Renal pelvis (tissue), 12 donors: ENCODE measurements at places on chromosomes 12 and 14.

GRCh38 chr12:104604995-104605675 lies 148.4 kb downstream of the CHST11 start:
- DNase-seq: no peak

DNA sequence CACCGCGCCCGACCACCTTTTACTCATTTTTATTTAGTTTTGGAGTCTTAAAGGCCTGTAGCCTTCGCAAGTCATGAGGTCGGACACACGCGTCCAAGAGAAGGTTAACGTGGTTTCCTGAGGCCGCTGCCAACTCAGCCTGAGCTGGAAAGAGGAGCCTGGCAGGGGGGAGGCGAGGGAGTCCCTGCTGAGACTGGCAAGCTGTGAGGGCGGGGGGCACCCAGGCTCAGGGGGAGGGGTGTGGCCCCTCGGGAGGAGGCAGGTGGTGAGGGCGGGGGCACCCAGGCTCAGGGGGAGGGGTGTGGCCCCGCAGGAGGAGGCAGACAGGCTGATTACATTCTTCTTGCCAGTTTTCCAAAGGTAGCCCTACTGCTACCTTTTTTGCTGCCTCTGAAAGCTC lies 143.2 kb downstream of the PIWIL1 start:
- no peak for DNase-seq

GRCh38 chr14:68734231-68734732 lies 58.6 kb downstream of the ZFP36L1 start:
- DNase-seq: no peak

- no peak for DNase-seq
These were observed 12.2 kb upstream of the MYH7 start for GRCh38 chr14:23447361-23448350.

GRCh38 chr14:71430678-71431376 lies 501.4 kb upstream of the RGS6 start:
- DNase-seq: no peak

GRCh38 chr14:64218344-64219240 lies 75.6 kb downstream of the ESR2 start:
- no peak for DNase-seq

DNA sequence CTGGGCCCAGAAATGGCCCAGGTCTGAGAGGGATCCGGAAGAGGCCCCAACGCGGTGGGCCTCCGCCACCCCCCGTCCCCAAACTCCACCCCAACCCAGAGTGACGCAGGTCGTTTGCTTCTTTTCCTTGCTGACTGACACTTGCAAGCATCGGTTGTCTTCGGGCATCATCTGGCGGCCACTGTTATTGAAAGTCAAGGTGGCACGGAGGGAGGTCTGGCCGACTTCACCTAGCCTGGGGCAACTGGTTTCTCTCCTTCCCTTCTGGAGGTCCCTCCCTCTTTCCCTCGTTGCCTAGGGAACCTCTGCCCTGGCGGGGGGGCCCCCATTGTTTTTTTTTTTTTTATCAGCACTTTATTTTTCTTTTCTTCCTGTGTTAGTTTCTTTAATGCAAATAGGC lies 241.8 kb downstream of the ALG10 start:
- DNase-seq: no peak

DNA sequence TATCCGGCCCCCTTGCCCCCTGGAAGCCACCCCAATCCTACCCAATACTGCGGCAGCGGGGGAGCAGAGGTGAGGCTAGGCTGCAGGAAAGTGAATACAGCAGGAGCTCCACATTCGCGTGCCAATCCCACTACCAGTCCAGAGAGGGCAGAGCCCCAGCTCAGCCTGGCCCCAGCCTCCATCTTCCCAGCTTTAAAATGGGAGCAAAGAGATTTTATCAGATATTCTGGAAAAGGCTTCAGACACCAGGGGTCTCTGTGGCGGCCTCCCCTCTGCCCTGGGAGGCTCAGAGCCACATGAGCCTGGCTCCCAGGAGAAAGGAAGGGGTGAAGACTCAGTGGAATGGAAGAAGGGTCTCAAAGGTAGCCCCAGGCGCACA lies 72.7 kb downstream of the NCOR2 start:
- no peak for DNase-seq

GRCh38 chr12:62738105-62738504 lies 196.8 kb downstream of the PPM1H start:
- DNase-seq: no peak

DNA sequence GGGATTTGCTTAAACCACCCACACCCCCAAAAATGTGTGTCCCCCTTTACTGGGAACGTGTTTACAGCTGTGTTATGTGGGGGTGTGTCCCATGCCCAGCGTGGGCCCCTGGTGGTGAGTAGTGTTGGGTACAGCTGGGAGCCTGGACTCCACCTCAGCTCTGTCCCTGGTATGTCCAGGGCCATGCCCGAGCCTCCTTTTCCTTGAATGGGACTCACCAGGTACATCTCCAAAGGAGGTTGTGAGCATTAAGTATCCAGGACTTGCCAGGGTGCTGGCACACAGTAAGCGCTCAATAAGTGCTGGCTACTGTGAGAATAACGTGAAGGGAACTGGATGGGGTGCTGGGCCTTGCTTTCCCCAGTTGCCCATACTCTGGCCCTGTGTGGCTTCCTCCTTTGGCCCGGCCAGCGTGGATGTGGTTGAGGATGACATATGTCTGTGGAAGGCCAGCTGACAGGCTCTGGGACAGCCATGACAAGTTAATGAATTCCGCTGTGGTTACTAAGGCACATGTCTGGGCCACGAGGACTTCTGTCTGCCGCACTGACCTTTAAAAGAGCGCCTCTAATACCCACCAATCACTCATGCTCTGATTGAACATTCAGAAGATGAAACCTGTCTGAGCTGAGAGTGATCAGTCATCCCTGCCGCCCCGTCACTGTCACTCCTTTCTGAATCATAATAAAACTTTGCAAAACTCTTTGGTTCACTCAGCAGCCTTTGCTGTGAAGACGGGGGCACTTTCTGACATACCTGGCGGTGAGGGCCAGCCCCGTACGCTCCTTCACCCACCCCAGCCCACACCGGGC lies 74.7 kb downstream of the DIO3 start:
- DNase-seq: no peak

- no peak for DNase-seq
These were observed 451.4 kb upstream of the PDE3A start for GRCh38 chr12:19916974-19917373.

GRCh38 chr14:96422992-96423391 lies 31.1 kb downstream of the AK7 start:
- no peak for DNase-seq

DNA sequence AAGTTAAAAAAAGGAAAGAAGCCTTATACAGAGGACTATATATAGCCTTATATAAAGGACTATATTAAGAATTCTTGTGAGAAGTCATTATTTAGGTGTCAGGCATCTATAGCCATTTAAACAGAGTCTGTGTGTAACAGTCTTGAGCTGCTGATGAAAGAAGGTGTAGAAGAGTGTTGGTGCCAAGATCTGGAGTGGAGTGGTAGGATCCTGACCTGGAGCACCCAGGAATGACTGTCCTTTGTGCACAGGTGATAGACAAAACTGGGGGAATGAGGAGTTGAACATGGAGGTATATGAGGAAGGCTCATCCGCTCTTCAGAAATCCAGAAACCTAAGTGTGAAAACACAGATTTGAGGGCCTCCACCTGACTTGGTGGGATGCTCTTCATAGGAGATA lies 747.3 kb downstream of the NRXN3 start:
- no peak for DNase-seq

DNA sequence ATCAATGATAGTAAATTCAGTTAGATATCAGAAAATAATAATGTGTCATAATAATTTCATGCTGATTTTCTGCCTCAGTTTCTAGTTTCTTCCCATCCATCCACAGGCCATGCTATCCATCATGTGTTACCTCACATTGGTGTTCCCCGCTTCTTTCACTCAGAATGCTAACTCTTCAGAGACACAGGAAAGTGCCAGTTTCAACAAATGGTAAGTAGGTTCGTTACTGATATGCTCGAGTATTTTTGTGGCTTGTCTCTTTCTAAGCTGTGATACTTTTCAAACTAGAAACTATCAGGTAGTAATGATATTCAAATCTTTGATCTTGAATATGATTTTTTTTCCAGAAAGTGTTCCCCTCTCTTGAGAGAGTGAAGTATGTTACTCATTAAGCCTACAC lies 1.5 kb downstream of the KLRB1 start:
- no peak for DNase-seq

DNA sequence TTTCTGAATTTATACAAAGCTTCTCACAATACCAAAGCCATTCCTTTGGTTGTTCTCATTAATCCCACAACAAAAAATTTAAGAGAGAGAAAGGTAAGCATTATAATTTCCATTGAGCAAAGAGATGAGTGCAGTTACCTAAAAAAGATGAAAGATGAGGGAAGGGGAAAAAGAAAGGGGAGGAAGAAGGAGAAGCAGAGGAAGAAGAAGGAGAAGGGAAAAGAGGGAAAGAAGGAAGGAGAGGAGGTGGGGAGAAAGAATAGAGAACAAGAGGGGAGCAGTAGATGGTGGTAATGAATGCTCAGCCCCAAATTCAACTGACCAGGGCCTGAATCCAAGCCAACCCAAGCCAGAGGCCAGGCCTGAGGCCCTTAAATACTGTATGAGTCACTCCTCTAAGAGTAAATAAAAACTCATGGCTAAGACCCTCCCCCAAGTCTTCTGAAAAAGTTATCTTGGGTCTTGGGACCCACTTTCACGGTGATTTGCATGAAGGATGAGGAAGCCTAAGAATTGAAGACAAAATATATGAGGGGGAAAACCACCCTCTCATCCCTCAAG lies 144.6 kb downstream of the ITPR2 start:
- DNase-seq: no peak

DNA sequence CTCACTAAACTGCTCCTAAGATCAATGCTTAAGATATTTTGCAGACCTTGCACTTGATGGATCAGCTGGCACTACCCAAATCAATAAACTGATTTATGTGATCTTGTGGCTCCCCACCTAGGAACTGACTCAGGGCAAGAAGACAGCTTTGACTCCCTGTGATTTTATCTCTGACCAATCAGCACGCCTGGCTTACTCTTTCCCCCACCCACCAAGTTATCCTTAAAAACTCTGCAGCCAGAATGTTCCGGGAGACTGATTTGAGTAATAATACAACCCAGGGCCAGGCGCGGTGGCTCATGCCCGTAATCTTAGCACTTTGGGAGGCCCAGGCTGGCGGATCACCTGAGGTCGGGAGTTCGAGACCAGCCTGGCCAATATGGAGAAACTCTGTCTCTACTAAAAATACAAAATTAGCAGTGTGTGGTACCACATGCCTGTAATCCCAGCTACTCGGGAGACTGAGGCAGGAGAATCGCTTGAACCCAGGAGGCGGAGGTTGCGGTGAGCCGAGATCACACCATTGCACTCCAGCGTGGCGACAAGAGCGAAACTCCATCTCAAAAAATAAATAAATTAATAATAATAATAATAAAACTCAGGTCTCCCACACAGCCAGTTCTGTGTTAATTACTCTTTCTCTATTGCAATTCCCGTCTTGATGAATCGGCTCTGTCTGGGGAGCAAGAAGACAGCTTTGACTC lies 12.0 kb downstream of the MORN3 start:
- no peak for DNase-seq

GRCh38 chr12:52331833-52332232 lies 10.6 kb upstream of the KRT83 start:
- no peak for DNase-seq

DNA sequence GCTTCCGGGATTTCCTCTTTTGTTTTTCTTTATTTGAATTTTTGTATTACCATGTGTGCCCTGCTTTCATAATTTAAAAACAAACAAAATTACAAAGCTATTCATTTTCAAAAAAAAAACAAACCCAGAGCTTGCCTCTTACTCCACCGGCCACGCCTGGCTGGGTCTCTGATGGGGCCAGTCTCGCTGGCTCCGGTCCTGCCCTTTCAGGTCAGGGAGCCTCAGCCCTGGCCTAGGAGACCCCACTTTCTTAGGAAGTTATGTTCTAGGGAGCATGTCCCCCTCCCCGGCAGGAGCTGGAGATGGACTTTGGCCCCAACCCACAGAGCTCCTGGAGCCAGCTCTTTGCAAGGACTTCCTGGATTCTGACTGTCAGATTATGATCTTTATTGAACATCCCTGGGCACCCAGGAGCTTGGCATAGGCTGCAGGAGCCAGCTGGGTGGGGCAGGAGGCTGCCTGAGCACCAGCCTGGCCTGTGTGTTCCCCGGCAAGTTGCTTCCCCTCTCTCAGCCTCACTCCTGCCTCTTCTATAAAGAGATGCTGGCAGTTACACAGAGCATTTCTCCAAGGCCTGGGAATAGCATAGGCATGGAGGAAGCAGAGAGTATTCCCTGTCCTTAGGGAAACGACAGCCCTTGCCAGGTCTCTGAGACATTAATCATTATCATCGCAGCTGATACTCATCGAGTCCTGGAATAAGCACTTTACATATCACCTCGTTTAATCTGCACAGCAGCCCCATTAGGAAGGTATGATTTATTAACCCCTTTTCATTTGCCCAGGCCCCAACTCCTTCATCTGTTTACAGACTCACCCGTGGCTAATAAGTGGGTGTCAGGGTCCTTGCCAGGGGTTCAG lies 3.5 kb downstream of the DEGS2 start:
- no peak for DNase-seq

DNA sequence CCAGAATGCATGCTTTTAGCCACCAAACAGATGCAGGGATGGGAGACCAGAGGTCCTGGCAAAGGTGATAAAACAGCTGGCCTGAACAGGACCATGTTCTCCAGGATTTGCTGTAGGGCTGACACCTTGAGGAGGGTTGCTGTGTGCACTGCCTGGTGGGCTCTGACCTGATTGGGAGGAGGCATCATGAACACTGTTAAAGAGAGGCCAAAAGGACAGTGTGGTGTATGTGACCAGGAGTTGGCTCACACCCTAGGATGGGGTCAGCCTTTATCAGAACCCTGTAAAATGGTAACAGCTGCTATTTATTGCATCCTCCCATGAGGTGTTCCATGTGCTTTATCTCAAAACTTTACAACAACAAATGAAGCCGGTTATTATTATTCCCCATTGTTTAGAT lies 8.8 kb downstream of the SYNDIG1L start:
- no peak for DNase-seq

DNA sequence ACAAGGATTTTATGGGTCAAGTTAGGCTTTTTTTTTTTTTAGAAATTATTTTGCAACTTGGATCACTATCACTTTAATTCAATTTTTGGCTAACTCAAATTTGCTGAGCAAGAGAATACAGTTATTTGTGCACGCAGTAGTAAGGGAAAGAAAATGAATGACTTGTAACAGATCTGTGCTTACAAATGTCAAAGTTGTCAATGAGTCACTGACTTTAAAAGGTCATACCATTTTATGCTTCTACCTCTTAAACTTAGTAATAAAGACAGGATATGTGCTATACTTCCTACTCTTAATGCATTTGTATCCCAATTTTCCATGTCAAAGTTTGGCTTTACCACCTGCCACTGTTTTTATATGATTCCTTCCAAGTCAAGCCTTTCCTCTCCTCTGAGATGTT lies 131.1 kb upstream of the FBXO33 start:
- no peak for DNase-seq

GRCh38 chr14:37186865-37187264 lies 10.9 kb upstream of the MIPOL1 start:
- DNase-seq: no peak
